DMS79 (cell line): ENCODE measurements at places on chromosomes 3 and 15.

GRCh38 chr15:99951511-99951910 is 218.3 kb upstream of the LYSMD4 start:
- no peak for DNase-seq

- DNase-seq = no peak
Measured at GRCh38 chr3:156149876-156150275, 29.5 kb downstream of the KCNAB1 start.

DNA sequence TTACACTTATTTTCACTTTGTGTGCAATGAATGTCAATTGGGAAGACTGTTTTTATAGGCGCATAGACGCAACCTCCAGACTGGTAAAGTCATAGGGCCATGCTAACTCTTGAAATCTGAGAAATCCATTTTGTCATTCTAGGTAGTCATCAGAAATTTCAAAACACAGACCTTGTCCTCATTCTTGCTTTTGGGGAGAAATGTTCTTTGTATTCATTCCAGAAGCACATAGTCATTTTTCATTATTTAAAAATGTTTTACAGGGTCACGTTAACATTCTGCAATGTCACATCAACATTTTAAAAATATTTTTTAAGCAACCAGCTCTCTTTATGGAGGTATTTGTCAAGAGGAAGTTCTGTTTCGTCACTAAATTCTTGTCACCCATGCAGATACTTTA is 898.4 kb downstream of the PDCD6IP start:
- DNase-seq = no peak

GRCh38 chr3:5095886-5096285 is 26.2 kb upstream of the ARL8B start:
- no peak for DNase-seq

DNA sequence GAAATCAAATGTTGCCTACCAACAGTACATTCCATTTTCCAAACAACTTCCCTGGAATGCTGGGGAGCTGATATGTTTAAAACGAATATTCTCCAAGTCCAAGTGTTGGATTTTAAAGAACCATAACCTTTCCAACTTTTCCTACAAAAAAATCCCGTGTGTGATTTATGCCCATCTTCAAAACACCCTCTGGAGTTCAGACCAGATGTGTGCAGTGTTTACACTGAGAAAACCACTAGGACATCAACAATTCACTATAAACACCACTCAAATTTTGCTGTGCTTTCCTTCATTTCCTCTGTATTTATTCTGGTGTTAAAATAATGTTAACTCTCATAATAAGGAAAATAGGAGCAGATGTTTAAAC is 2.4 kb downstream of the VGLL4 start:
- DNase-seq = no peak

DNA sequence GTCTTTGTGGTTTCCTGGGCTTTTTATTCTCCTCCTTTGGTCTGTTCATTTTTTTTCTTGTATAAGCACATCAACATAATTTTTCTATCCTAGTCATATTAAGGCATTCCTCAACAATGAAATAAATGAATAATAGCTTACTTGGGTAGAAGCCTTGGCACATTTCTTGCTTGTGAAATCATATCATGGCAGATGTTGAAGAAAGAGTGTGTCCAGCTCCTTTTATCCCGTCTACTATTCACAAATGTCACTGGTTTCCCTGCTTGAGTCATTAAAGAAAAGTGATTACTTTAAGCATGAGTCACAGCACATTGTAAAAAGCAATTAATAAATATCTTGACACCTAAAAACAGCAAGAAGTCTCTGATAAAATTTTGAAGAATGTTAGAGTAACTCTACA is 42.1 kb downstream of the MINAR1 start:
- DNase-seq = no peak

DNA sequence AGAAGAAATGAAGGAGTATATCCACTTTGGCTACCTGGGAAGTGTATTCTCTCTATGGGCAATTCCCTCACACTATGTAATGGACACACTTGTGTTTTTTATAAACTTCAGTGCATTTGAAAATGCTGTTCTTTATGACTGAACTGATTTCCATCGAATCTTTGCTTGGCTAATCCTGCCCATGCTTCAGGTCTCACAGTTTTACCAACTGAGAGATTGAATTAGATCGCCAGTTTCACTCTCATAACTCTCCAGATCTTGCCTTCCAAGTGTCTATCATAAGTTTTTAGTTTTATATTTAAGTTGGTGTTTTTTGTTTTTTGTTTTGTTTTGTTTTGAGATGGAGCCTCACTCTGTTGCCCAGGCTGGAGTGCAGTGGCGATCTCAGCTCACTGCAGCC is 73.5 kb upstream of the MBNL1 start:
- DNase-seq = no peak

DNA sequence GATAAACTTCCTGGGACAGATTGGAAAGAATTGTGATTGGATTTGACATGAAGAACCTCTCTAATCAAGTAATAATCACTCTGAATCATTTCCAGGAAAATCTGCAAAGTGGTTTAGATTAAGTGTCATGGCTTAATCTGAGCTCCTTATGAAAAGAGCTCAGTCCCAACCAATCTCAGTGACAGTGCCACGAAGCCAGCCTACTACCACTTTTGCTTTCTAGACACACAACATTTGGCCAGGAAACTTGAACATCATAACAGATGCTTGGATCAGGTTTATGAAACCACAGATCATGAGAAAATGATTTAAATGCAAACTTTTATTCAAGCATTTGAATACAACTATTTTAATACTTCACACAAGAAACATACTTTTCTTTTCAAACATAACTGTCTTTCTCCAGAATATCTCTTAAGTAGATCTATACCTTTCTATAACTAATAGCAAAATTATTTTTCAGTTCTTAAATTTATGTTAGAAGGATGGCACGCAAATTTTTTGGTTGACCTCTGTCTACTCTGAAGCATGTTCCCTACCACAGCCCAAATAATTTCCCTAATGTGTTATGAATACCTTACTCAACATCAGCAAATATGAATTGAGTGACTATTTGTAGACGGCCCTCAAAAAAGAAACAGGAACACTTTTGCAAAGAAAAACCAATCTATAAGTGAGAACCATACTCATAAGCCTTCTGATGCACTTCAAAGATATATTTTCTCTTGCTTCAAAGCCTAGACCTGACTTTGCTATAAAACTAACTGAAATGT is 495.0 kb upstream of the ZNF385D start:
- no peak for DNase-seq

DNA sequence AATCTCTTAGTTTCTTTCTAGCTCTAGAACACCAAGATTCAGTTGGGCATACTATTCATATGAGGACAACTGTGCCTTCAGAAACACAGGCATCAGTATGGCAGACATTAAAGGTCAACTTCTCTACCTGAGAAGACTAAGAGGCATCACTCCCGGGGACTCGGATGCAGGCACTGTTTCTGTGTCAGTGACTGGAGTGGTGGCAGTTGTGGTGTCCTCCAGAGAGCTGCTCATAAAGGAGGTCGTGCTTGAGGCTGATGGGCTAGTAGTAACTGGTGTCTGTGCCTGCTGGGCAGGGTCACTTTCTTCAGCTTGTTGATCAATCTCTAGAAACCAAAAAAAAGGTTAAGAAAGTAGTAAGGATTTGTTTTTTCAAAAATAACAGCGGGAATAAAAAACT is 75.2 kb downstream of the FBXL22 start:
- no peak for DNase-seq

- DNase-seq = no peak
Measured at GRCh38 chr15:63155486-63155885, 1.8 kb downstream of the RPS27L start.

- no peak for DNase-seq
Measured at GRCh38 chr15:99361545-99362185, 110.4 kb downstream of the LRRC28 start.

DNA sequence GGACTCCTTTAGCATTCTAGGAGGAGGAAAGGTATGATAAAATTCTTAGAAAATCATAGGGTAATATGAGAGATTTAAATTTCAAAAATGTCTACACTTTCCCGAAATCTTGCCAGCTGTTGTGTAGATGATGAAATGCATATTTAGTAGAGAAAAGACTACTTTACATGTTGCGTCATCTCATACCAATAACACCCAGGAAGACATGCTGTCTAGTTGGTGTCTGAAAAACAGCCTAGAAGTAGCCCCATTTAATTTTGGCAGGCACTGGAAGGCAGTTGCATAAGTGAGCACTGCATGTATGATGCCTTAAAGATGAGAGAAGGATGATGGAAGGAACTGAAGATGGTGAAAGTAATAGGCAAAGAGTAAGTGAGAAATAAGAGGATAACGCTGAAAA is 310.5 kb upstream of the TPM1 start:
- DNase-seq = no peak

DNA sequence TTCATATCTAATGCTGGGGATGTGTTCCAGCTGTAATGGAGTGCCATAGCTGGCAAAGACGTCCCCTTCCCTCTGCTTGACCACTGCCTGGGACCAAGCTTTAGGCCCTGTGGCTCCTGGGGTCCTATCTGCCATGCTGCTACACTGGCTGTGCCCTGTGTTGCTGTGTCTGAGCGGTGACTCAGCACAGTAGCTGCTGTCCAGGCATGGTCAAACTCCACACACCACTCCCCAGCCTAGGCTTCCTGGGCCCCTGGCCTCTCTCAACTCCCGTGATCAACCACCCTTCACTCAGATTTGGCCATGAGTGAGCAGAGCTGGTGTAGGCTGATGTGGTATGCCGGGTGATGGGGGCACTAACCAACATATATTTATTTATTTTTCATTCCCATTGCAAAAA is 27.0 kb downstream of the EPHB1 start:
- no peak for DNase-seq

DNA sequence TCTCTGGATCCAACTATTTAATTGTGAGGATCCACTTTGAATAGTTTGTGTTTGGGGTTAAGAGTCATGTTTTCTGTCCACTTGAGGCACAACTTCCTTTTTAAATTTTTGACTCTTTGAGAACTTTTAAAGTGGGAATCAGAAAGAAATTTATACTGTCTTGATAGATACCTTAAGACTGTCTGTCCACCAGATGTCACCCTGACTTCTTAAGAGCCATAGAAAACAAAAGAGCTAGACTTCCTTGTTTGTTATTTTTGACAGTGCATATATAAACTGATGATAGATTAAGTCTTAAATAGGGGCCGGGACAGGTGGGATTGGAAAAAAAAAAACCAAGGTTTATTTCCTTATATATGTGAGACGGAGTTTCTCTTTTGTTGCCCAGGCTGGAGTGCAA is 52.1 kb upstream of the WDR72 start:
- peak; percentile 26 for DNase-seq

DNA sequence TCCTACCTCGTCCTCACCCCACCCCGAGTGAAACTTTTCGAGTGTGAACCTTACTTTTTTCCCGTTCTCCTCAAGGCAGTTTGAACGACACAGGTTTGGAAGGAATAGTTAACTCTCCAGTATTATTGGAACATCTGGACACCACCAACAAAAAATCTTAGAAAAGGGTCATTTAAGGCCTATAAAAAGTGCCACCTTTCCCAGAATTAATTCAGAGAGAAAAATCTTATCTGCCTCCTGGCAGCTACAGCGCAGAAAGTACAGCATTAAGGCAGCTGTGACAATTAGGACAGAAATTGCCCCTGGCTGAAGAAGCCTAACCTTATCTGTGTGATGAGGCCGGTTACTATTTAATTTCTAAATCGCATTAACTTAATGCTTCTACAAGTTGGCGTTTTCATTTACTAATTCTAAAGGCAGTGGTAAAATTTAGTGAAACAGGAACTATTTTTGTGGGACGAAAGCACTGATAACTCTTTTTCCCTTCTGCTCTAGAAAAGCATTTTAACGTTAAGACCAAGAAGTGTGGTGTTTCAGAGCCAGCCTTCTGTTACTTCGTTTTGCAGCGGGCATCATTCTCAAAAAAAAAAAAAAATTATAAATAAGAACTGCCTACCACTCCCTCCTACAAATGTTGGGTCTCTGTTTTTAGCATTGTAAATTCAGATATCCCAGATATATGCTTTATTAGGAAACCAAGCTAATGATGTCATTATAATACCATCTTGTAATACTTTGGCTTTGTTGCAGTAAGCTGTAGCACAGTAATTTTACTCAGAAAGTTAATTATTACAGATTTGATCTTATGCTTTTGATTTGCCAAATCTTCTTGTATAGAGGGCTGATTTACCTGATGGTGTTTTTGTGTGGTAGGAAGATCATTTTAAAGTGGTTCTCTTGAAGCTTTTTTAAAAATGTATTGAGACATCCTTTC is 1.4 kb downstream of the ATP11B start:
- no peak for DNase-seq

- DNase-seq = no peak
Measured at GRCh38 chr3:44963571-44964325, 12.2 kb downstream of the ZDHHC3 start.

GRCh38 chr3:150497956-150498355 is 48.3 kb downstream of the SERP1 start:
- DNase-seq = no peak

DNA sequence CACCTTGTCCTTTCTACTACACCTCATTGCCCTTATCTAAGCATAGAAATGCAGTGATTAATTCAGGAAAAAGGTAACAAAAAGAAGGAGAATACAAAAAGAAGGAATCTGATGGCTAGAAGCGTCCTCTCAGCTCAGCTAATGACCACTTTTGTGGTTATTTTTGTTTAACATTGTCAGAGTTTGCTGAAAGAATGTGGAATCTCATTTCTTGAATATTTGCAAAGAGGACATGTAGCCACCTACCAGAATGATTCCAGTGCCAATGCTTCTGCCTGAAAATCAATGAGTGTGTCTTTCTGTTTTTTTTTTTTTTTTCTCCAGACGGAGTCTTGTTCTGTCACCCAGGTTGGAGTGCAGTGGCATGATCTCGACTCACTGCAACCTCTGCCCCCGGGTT is 24.5 kb downstream of the NANOGP8 start:
- DNase-seq = no peak

GRCh38 chr3:4804161-4805058 is 174.8 kb upstream of the BHLHE40 start:
- DNase-seq = no peak

- DNase-seq = no peak
Measured at GRCh38 chr3:11908981-11909698, 62.5 kb upstream of the TAMM41 start.

DNA sequence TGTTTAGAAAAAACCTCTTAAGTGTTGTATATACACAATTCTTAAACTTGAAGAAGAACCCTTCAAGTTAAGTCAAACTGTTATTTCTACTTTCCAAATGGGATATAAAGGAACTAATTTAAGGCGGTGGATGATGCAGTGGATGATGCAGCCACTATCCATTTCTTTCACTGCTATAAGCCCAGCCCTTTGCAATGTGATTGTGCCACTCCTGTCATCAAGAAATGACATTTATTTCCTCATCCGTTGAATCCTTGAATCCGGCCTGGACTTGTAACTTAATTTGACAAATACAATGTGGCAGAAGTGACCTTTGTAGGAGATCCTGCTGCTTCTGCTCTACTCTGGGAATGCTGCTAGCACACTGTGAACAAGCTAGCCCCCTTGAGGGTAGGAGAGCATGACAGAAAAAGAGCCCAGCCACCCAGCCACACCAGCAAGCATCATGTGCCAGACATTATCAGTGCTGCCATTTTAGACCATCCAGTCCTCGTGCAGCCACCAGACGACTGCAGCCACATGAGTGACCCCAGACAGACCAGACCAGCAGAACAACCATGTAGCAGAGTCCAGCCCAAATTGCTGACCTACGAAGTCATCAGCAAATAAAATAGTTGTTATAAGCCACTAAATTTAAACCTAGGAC is 47.4 kb downstream of the UACA start:
- DNase-seq = no peak
